Islet precursor cell (in vitro differentiated cells): ENCODE measurements at places on chromosomes 3 and 15.

DNA sequence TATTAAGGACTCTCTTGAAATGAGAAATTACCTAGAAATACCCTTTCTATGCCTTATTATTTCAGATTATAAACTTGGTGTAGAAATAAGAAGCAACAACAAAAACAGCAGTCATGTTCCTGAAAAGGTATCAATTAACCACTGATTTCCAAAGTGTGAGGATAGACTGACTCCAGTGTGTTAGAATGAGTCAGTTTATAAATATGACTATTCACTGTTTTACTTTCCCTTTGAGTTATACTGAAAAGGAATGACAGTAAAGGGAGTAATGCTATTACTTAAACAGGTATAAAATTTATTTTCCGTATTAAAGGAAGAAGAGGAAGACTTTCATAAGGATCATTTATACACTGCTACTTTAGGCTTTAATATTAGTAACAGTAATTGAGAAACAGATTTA lies 12.9 kb downstream of the GMNC start:
- no peak for DNase-seq

DNA sequence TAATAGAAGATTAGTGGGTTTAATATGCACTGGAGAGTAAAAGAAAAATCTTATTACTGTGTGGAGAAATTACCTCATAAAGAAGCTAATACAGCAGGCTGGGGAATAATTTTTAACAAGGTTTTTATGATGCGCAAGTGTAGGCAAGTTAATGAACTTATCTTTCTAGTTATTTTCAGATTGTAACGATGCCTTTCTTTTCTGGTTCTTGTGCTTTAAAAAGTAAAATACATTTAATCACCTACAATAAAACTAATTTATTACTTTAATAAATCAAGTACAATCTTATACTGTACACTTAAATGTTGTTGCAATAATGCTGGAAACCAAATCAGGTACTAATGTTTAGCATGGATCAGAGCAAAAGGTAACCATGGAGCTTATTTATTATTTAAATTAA lies 266.6 kb downstream of the ZIC1 start:
- DNase-seq: no peak

DNA sequence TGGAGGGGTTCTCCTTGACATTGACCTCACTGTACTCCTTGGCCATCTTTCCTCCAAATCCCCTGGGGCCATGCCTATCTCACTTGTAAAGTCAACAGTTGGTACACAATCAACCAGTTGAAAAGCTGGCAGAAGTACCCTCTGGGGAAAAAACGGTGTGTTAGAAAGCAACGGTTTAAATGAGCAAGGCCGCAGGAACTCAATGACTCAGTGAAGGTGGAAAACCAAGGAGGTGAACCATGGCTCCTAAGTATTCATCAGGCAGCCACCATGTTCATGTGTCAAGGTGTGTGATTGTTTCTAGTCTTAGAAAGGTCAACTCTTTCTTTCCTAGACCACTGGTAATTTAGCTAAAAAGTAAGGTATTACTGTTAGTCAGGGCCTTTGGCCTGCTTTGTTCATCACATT lies 130.9 kb upstream of the SATB1 start:
- DNase-seq: no peak

DNA sequence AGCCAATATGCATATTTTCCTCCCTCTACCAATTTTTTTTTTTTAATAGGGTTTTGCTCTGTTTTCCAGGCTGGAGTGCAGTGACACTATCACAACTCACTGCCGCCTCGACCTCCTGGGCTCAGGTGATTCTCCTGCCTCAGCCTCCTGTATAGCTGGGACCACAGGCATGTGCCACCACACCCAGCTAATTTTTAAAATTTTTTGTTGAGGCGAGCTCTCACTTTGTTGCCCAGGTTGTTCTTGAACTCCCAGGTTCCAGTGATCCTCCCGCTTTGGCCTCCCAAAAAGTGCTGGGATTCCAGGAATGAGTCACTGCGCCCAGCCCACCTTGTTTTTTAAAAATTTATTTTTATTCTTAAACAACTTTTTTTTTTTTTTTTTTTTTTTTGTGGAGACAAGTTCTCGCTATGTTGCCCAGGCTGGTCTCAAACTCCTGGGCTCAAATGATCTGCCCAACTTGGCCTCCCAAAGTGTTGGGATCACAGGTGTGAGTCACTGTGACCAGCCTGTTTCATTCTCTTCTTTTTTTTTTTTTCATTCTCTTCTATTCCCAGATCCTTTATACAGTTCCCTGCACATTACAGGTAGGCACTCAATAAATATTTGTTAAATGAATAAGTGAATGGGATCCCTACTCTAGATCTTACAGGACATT lies 40.5 kb upstream of the PIK3CB start:
- no peak for DNase-seq

- no peak for DNase-seq
These were observed 1.5 kb upstream of the NCK1 start for GRCh38 chr3:136860541-136860940.

DNA sequence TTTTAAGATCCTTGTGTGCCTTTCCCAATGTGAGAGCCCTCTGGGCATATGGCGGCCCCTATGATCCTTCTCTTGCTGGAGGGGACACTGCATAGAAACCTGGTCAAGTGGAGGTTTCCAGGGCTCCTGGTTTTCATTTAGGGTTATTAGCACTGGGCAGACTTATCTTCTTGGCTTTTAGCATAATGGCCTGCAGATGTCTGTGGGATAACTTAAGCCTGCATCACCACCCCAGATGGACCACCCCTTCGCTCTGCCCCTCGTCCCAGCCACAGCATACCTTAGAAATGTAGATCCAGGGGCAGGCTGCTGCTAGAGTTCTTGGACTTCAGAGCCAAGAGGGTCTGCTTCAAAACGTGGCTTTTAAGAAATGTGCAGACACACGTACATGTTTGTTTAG lies 340.3 kb upstream of the CTDSPL start:
- peak; percentile 70 for DNase-seq

- DNase-seq: no peak
These were observed 9.7 kb downstream of the COL7A1 start for GRCh38 chr3:48585411-48585810.

DNA sequence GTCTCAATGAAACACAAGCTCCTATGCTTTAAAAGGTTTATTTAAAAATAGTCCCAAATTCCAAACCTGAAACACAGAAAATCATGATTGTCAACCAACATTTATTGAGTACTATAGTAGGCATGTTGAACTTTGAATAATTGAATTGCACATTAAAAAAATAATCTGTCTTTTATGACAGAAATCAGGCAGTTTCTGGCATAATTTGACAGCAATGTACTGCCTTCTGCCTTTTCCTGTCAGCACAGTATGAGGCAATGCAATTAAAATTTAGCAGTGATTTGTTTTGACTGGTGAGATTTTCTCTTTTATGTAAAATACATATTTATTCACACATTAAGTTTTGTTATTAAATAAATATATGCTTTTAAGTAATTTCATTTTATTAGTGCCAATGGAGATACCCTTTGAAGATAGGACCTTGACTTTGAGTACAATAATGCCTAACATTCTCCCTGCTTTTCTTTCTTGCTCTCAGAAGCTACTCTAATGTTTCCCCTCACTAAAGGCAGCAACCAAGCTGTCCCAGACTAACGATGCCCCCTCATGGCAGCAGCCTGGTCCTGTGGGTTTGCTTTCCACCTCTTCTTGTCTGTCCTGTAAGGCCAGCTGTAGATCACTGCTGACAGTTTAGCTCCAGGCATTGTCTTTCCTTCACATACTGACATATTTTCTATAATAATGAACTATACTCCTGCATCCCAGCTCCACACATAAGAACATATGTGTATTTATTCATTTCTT lies 346.7 kb downstream of the IL20RB start:
- no peak for DNase-seq
